Ovary (tissue), 10 donors: ENCODE measurements at places on chromosomes 5 and 9. TPM values are rescaled to one million over a fixed set of nuclear protein-coding genes. Genes with fewer than 3 reads are reported as not detected.

GRCh38 chr9:71795097-71795813, 26.9 kb upstream of the CEMIP2 start:
- DNase-seq = no peak

DNA sequence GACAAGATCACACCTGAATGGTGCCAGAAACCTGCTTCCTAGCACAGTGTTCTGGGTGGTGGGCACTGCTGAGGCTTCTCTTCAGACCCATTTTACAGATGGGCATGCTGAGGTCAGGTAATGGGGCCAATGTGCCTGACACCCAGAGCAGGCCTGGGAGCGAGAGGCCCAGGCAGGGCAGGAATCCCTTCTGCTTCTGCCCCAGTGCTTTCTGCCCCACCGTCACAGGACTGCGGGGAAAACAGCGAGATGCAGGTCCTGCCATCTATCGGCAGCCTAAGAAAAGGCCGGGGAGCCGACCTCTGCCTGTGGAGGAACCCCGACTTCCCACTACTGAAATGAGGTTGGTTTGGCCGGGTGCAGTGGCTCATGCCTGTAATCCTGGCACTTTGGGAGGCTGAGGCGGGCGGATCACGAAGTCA, 22.8 kb upstream of the RNU6ATAC start:
- peak; percentile 27 for DNase-seq

- no peak for DNase-seq
These were observed 10.7 kb downstream of the PCDHAC2 start for GRCh38 chr5:140977003-140977402.

DNA sequence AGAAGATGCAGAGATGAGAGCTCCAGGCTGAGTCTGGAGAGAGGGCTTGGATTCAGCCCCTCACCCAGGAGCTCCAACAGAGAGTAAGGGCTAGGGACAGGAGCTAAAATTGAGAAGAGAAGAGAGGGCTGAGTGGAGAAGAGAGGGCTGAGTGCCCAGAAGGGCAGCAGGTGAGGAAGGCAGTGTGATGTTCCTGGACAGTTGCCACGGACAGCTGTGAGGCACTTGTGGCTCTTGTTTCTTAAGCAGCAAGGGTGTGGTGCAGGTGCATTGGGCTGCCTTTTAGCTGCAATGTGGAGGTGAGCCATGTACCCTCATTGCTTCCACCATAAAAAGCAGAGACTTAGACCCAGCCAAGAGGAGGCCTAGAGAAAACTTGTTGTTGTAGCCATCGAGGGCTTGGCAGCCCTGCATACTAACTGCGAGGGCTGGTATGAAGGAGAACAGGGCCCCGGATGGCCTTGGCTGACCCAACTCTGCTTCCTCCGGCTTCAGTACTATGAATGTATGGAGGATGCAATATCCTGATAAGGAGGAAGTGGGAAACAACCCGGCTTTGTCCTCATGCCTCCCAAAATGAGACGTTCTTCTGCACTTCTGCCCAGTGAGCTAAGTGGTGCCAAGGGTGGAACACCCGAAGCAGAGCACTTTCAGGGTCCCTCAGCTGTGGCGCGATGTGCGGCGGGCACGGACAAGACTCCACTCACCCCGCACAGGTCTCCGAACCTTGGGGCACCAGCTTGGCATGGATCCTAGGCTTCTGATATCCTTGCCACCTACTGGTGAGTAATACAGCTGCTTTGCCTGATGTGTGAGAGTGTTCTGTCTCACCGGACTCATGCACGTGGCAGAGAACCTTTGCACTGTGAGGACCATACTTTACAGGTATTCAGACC, 65.2 kb downstream of the LRRC70 start:
- DNase-seq = no peak

- no peak for DNase-seq
These were observed 233.7 kb downstream of the TLE1 start for GRCh38 chr9:81455462-81456219.

The ZNF883 gene
- 2.5 TPM for total RNA-seq

- no peak for DNase-seq
These were observed 614.1 kb downstream of the EBF1 start for GRCh38 chr5:158485604-158486081.

DNA sequence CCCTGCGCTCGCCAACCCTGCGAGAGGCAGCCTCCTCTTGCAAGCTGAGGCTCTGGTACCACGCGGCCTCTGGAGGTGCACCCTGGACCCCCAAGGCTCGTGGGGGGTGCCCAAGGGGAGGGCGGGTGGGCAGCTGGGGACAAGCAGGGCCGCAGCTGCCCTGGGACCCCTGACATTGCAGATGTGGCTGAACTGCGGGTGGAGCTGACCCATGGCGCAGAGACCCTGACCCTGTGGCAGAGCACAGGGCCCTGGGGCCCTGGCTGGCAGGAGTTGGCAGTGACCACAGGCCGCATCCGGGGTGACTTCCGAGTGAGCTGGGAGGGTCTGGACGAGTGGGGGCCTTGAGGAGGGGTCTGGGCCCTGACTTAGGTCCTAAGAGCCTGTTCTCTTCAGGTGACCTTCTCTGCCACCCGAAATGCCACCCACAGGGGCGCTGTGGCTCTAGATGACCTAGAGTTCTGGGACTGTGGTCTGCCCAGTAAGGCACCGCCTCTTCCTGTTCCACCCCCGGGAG, 1.5 kb downstream of the MAMDC4 start:
- peak; percentile 38 for DNase-seq

DNA sequence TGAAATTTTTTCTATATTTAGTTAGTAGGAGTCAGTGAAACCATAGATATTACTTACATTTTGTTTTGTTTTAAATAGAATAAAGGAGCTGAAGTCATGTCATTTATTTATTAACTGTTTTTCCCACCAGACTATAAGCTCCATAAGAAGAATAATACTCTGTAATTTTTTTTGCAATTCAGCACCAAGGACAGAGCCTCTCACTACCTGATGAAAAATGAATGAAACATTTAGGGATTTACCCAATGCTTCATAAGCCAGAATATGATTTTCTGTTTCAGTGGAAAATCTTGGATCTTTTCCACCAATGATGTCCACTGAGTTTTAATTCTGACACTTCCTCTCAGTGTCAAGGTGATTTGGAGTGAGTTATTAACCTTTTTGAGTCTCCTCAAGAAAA, 624.9 kb upstream of the GRAMD2B start:
- DNase-seq = no peak

- DNase-seq = no peak
These were observed 54.8 kb downstream of the FAM81B start for GRCh38 chr5:95445995-95446394.

DNA sequence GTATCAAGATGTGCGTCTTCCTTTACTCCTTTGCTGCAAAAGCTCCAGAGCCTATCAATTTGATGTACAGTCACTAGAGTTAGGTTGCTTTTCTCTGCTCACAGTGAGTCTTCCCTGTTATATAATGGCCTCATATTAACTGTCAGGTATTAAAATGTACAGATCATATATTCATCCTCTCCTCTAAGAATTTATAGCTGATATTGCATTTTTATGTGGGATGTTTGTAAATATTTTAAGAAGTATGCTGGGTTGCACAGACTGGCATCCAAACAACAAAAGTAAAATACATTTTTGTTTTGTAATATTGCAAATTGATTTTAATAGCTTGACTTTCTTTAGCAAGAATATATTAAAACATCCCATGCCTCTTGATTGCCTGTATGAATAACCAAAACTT, 139.5 kb downstream of the STARD4 start:
- DNase-seq = no peak

GRCh38 chr5:43635374-43635773, 32.4 kb downstream of the NNT start:
- DNase-seq = no peak

The UGT3A1 gene
- not detected for total RNA-seq

DNA sequence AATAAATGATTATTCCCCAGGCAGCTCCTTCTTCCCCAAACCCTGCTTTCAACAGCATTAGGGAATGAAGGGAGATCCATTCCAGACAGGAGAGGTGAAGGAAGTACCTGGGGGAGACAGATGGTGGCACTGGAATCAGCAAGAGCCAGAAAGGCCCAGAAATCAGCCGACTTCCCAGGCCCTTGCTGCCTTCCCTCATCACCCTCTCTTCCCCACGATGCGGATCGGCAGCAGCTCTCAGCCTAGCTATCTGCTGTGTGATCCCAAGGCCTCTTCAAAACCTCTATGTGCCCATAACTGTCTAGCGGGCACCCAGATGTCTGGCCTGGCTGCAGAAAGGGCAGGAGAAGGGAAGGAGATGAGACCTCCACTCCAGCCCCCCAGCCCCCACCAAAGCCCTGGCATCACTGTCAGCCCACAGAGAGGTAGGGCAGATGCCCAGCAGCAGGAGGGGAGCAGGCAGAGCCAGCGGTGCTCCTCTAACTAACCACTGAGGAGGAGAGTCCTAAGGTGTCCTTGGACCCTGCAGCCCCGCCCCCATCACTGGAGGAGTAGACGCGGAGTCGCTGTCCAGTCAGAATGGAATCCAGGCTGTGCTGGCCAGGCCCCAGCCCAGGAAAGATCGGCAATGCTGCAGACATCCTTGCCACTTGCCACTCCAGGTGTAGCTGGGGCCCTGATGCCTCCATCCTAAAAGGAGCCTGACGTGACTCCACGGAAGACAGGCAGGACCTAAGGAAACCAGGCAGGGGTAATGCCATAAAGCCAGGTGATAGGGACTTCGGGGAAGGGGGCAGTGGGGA, 12.7 kb downstream of the CNTFR start:
- peak; percentile 61 for DNase-seq

The JADE2 gene
- total RNA-seq = 80.5 TPM

DNA sequence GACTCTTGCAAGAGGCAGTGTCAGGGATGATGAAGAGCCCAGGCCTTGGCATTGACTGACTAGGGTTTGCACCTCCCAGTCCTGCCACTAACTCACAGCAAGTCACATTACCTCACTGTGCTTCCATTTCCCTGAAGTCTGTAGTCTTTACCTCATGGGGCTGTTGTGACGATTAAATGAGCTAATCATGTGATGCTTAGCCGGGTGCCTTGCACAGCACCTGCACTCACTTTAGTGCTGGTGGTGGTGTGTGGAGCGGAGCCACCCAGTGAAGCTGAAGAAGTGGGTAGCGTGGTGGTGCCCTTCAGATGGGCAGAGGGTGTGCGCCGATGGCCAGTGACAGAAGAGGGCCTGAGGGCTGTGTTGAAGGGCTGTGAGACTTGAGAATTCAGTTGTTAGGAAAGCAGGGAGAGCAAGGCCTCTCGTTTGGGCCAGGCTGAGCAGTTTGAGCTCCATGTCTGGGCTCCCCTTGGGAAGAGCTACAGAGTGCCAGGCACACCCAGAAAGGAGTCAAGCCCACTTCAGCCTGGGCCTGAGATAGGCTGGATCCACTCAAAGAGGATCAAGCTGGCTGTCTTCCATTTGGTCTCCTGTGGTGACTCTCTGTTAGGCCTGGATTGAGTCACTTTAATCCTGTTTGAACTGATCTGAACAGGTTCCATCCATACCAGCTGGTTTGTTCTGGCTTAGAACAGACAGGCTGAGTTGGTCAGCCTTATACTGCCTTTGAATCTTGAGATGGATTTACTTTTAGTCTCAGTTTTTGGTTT, 42.5 kb downstream of the RALGPS1 start:
- DNase-seq = no peak

- no peak for DNase-seq
These were observed 28.3 kb downstream of the IARS1 start for GRCh38 chr9:92265154-92265553.

The SLC23A1 gene
- total RNA-seq = 0.10 TPM

DNA sequence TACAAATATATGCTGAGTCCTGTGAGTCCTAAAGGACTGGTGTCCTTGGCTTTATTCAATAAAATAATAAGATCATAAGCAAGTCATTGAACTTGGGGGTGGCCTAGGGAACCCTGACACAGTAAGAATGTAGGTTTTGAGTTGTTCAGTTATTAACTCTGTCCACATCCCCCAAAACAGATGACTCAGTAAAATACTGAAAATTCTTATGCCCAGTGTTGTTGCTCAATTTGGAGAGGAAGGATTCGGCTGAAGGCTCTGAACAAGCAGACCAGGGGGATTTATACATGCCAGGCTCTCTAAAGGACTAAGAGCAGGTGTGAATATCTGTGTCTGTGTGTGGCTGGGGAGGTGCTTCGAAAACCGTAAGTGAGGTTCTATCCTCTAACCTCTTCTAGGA, 173.7 kb downstream of the RMI1 start:
- no peak for DNase-seq

DNA sequence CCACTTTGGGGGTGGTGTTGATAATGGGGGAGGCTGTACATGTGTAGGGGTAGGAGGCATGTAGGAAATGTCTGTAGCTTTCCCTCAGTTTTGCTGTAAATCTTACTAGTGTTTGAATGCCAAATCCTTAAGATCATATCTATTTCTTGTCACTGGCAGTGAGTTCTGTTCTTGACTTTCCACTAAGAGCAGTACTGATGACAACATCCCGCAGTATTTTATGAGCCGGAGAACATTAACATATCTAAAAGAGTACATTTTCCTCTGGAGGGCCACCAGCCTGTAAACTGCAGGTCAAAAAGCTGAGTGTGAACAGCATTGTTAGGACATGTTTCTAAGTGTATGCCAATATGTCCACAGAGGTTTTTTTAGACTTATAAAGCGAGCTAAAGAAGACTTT, 2.5 kb upstream of the HSPB3 start:
- no peak for DNase-seq

DNA sequence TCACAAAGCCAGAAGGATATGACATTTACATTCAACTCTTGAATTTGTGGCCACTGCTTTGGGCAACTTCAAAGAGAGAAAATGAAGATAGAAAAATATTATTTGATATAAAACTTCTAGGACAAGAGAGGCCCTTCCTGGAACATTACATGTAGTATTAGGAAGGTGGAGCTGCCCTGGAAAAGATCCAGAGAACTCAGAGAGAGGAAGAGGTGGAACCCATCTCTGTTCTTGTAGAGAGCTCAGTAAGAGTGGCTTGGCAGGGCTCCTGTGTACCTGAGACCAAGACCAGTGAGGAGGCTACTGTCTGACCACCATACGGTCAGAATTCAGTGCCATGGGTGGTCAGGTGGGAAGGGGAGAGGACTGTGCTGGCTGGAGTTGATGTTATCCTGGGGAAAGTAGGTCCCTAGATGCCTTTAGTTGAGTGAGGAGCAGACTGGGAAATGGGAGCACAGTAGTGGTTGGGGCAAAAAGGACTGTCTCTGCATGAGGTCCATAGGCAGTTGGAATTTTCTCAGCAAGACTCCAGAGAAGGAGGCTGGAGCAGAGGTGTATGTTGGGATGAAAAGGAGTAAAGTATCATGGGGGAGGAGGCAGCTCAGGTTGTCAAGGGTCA, 7.6 kb downstream of the TGFBI start:
- no peak for DNase-seq

The TMEM252 gene
- not detected for total RNA-seq

GRCh38 chr9:120829650-120830049, 13.1 kb downstream of the PSMD5 start:
- DNase-seq = no peak

DNA sequence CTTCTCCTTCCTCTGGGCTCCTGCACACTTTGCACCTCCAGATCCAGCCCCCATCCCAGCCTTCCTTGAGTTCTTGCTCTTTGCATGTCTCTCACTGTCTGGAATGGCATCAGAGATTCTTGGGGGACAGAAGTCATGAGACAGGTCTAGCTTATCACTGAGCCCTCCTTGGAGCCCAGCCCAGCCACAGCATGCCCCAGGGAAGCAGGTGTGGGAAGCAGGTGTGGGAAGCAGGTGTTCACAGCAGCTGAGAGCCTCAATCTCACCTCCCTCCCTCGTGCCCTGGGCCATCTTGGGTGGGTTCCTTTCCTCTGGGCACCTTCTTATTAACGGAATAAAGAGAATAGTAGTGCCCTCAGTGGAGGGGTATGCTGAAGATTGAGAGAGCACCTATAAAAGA, 27.2 kb downstream of the SLC6A7 start:
- no peak for DNase-seq

GRCh38 chr9:134895567-134895907, 14.9 kb downstream of the FCN2 start:
- no peak for DNase-seq

GRCh38 chr9:72636621-72637020, 115.2 kb downstream of the TMC1 start:
- no peak for DNase-seq
